ENCODE measurements at places on chromosomes 2 and 18. TPM values are rescaled to one million over a fixed set of nuclear protein-coding genes. Genes with fewer than 3 reads are reported as not detected.

DNA sequence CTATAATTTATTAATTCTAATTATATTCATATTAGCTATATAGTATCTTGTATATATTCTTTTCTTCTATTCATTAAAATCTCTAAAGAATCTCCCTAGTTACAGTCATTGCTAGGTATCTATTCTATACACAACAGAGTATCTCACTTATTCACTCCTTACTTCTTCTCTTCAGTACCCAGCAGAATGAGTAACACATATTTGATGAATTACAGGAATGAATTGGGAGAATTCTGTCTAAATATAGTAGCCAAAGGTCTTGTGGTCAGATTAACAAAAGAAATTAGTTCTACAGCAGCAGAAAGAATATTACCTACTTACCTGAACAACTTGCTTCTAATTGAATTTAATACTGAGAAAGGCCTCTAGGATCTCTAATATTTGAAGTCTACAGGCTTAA, 758.0 kb upstream of the ZEB2 start:
- DNase-seq = no peak

MEIS1 gene
- total RNA-seq = 72.7 TPM

DNA sequence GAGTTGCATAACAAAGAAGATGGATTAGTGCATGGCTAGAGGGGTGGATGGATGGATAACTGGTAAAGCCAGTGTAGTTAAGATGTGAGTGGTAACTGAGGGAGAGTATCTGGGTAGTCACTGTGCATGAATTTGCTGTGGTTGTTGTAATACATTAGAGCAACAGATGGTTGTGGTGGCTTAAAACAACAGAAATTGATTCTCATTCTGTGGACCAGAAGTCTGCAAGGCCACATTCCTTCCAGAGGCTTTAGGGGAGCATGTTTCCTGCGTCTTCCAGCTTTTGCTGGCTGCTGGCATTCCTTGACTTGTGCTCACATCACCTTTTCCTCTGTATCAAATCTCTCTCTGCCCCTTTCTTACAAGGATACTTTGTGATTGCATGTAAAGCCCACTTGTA, 155.4 kb downstream of the ASB1 start:
- DNase-seq = no peak

DNA sequence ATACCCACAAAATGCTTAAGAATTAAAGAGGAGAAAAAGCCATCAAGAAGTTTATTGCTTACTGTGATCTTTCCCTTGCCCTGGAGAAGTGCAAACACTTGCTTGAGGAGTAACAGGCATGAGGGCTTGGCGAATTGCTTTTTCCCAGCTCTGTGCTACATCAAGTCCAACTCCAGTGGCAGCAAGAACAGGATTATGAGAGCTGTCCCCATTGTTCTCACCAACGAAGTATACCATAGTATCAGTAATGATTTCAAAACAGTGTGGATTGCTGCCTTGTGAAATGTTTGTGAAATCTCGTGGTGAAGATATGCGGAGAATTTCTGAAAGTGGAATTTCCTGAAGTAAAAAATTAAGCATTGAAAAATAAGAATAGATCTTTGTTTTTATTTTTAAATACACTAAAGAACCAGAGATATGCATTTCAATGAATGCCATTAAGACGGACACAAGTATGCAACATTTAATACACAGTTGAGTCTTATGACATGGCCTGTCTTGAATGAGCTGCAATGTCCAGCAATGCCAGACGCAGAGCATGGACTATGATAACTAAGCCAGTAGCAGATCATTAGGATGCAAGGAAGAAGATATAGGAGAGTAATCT, 43.0 kb downstream of the NDUFAF7 start:
- DNase-seq = no peak

- no peak for DNase-seq
Observed at GRCh38 chr2:131076707-131077106, 16.6 kb downstream of the FAM168B start.

CNDP1 gene
- not detected for total RNA-seq

GRCh38 chr18:78878335-78878734, 101.3 kb upstream of the SALL3 start:
- no peak for DNase-seq

GRCh38 chr18:57748770-57749603, 54.1 kb downstream of the ATP8B1 start:
- DNase-seq = no peak

All from tongue (tissue), 3 donors.